ENCODE measurements at places on chromosomes 7 and 10.

GRCh38 chr7:124031919-124032318 lies 948 bp downstream of the TMEM229A start:
- no peak for DNase-seq

GRCh38 chr10:49175587-49176309 lies 12.4 kb downstream of the TMEM273 start:
- no peak for DNase-seq

- DNase-seq, result no peak
These were observed 25.7 kb upstream of the PDCD4 start for GRCh38 chr10:110845756-110846620.

DNA sequence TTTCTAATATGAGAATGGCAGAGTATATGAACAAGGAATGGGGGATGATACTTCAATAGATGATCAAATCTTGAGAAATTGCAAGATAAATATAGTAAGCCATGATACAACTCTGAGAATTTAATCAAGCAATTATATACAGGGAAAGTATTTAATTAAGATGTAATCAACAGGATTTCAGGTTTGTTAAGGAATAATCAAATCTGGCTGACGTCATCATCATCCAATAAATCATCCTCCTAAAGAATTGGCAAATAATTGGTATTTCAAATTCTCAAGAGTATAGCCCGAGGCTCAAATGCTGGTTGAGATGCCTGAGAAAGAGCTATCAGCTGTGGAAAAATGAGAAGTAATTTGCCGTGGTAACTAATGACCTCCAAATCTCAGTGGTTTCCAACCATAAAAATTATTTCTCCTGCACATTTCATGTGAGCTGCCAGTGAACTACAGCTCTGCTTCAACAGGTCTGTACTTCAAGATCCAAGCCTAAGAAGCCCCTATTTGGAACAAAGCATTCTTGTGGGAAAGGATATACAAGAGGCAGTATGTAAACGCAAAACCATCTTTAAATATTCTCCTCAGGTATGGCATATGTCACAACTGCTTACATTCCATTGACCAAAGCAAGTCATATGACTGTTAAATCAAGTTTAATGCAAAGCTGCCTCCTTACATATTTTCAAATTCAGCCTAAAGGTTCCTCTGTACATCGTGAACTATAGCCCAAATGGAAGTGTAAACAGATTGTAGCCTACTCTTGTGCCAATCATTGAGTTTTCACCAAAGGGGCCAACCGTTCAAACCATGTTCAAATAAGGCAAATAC lies 503.0 kb downstream of the KIF20B start:
- DNase-seq, result no peak

DNA sequence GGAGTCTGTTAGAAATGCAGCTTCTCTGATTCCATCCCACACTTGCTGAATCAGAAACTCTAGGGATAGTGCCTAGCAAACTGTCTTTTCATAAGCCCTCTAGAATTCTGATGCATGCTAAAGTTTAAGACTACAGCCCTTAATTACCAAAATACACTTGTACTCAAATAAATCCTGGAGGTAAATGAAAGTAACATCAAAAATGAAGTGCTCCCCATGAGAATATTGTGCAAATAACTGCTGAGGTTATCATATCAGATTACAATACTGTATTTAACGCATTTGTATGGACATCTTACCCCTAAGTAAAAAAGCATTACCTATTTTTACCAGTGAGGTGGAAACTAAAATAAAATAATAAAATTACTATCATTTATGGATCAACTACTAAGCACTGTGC lies 104.7 kb downstream of the CHCHD3 start:
- no peak for DNase-seq

DNA sequence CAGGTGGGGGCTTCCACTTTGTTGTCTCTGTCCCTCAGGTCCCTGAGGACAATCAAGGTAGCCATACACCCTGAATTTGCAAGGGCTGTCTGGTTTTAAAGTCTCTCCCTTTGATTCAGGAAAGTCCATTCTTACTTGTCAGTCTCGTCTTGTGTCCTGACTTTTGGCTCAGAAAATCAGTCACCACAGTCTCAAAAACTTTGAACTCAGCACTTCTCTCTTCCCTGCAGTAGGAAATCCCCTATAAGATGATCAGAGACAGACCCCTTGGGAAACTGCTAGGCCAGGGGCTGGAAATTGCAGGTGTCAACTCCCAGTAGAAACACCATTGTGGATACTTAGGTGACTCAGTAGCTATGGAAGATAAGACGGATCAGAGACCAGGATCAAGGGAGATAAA lies 73.1 kb downstream of the CDC123 start:
- no peak for DNase-seq

DNA sequence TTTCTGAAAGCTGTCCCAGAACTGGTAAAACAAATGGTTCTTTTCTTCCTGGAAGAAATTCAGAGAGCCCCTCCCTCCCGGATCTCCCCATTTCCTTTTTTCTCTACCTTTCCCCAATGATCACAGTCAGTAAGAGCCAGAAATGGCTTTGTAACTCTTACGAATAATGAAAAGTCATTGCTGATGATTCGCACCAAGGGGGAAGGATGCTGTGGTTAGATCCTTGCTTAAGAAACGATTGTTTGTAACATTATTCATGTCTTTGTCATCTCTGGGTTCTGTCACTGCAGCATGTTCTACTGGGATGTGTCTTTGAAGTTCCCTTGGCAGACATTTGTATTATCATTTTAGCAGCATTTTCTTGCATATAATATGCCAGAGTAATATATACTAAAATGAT lies 138.9 kb downstream of the CACNB2 start:
- peak; percentile 40 for DNase-seq

DNA sequence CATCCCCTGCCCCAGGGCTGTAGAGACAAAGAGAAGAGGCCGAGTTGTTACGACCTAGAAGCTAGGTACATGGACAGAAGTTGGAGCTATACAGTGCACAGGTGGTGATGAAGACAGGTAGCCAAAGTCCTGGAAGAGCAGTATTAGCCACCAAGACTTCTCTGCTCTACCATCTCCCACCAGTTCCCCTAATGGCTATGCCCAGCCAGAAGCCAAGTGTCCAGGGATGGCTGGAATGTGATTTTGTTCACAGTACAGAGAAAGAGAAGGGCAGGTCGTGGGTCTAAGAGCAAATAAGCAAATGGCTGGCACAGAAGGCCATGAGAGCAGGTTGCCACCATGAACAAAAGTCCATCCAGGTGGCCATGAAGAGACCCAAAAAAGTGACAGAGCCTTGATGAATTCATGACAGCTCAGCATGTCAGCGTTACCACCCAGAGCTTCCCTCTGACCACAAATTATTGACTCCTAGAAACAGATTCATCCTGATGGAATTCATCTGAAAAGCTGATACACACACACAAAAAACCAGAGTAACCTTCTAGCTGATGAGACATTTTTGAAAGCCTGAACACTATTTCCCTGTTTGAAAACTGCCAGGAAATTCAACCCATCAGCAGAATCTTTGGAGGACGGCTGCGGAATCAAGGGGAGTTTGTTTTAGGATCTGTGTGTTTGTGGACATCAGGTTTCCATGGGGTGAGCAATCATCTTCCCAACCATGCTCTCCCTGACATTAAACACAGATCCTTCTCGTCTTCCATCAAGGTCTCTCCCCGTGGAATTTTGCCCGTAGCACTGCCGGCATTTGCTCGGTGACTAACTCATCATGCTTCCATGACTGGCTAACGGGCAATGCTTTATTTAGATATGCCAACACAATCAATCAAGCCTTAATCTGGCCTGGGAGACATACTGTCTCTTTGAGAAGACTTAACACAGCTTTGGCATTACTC lies 906.7 kb upstream of the AUTS2 start:
- peak; percentile 86 for DNase-seq

DNA sequence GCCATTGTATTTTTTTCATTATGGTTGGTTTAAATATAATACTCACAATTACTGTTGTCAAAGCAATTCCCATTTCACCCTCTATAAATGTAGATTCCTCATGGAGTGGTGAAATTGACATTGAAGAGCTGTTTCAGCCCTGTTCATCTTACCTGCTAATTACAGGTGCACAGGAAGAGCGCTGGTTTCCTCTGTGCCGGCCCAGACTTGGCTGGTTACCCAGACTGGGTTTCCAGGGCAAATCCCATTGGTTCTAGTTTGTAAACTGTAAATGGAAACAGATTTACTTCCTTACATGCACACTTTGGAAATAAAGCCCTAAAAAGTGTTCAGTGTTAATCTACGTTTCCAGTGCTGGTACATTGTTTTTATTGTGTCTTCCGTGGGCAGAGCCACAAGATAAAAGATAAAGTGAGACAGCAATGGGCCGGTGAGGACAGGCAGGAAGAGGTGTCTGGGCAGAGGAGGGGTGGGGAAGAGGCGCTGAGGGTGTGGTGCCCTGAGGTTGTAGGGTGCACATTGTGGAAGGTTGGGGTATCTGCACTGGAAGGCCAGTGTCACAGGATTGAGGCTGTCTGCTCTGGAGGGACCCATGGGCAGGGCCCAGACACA lies 71.6 kb upstream of the ZPBP start:
- no peak for DNase-seq

DNA sequence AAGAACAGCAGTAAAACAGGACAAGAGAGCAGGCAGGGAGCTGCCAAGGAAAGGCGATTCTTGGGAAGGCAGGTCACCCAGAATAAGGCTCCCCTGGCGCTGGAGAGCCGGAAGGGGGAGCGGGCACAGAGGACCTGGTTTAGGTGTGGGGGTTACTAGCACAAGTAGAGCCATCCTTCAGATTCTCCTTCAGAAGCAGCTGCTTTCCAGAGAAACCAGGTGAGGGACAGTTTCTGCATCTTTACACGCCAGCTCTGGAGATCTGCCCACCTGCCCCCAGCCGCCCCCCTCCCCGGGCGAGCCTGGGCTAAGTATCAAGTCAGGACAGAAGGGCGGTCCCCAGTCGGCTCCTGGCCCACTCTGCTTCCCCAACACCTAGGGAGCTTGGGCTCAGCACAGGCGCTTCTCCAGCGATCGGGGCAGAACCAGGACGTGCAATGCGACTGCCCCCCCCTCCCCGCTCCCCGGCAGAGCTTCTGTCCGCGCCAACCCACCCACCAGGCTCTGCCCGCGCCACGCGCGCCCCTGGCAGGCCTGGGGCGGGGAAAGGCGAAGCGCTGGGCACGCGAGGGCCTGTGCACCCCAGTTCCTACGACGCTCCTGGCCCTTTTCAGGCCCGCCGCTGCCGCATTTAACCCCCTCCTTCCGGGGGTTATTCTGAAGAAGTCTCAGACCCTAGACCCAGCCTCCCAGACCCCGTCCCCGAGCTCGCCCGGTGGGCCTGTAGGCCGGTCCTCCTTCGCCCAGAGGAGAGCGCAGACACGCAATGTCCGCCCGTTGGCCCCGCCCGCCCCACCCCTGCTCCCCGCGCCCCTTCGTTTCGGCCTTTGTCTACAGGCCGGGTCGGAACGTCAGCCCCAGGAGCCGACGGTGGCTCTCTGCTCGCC lies 4.4 kb upstream of the EN2 start:
- no peak for DNase-seq

DNA sequence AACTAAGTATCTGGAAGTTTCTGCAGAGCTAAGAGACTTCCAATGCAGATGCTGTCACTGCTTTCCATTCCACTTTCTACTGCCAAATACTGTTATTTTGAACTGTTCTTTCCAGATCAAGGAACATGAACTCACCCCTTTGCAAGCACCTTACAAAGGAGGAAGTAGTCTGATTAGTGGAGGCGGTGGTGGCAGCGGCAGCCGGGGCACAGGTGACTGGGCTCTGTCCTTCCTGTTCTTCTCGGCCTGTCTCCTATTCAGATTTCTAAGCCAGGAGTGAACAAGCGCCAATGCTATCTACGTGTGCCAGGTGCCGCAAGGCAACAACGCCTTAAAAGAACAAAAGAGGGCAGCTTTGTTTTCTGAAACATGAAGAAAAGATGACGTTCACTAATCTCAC lies 44.9 kb downstream of the BEND7 start:
- no peak for DNase-seq

DNA sequence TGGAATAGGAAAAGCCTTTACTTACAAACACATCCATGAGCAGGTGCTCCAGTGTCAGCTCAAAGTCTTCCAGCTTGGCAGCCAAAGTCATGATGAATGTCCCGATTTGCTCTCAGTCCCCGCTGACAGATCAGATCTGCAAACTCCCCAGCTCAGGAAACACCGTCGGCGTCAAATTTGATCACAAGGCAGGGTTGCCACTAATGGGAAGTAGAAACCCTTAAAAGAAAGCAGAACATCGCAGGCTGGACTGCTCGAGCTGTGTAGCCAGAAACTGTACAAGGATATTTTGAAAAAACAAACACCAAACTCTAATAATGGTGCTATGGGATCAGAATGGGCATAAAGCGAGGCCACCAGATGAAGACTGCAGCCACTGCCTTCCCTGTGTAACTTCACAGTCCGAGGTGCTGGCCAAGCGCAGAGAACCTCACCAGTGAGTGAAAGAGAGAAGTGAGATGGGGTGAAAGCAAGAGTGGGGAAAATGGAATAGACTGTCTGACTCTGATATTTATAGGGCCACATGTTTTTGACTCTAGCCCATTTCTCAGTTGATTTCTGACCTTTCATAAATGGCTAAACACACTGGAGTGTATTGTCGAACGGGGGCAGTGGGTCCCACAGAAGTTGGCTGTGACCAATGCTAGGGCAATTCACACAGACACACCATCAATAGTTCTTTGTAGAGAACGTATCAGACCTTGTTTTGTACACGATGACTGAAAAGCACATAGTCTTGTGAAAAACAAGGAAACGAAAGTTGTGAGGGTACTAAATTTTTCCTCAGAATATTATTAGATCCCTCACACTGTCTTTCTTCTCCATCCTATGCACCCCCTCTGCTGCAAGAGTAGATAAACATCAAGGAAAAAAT lies 306.2 kb downstream of the FRMD4A start:
- no peak for DNase-seq

DNA sequence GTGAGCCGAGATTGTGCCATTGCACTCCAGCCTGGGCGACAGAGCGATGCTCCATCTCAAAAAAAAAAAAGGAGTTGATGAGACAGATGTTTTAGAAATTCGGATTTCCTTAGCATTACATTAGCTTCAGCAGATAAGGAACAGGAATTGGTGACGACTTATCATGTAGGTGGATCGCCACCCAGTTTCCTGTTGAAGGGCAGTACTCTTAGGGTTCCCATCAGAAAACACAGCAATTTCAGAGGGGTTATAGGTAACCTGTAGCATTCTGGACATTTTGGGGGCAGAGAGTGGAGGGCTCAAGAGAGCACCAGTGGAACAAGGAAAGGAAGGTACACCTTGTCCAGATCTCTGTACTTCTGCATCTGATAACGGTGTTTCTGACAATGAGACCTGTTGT lies 146.4 kb upstream of the NOBOX start:
- DNase-seq, result no peak

GRCh38 chr7:76233538-76234281 lies 32.0 kb downstream of the SRRM3 start:
- no peak for DNase-seq

DNA sequence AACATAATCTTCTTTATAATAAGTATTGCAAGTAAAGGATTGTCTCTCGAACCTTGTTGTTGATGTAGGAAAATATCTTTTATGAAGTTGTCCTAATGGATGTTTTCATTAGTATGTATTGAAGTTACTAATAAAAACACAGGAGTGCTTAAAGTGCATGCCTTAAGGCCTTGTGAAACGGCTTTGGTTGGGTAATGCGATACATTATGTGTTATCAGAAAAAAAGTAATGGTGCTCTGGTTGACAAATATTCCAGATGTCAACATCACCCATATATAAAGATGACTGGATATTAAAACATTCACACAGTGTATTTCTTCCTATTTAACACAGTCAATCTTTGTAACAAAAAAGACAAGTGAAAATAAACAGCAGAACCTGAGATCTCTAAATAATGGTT lies 310.7 kb downstream of the PRKG1 start:
- DNase-seq, result no peak

- no peak for DNase-seq
These were observed 22.9 kb downstream of the RBM33 start for GRCh38 chr7:155667241-155667829.
